ENCODE measurements at places on chromosomes 6 and 20.

DNA sequence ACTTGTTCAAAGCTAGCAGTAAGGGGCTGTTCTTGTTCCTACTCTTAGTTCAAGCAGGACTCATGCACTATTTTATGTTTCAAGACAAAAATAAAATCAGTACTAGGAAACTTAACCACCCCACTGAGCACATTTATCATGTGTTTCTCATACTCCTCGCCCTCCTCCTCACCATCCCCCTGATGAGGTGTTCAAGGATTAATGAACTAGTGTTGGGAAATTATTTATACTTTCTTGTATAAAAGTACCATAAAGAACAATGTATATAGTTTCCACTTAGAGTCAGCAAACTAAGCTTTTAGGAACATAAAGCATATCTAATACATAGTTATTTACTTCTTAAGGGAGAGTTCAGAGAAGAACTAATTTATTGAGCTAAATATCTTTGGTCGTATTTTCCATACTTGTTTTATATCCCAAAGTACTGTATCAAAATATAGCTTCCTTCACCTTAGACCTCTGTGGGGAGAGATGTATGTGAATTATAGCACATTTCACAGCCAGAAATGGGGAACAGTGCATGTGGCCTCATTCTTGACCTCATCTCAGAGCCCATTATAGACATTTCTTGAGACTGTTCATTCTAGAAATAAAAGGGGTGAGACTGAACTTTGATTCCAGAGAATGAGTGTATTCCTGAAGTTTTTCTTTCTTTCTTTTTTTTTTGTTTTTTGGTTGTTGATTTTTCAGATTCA is 326.5 kb upstream of the MAP3K7 start:
- no peak for DNase-seq

DNA sequence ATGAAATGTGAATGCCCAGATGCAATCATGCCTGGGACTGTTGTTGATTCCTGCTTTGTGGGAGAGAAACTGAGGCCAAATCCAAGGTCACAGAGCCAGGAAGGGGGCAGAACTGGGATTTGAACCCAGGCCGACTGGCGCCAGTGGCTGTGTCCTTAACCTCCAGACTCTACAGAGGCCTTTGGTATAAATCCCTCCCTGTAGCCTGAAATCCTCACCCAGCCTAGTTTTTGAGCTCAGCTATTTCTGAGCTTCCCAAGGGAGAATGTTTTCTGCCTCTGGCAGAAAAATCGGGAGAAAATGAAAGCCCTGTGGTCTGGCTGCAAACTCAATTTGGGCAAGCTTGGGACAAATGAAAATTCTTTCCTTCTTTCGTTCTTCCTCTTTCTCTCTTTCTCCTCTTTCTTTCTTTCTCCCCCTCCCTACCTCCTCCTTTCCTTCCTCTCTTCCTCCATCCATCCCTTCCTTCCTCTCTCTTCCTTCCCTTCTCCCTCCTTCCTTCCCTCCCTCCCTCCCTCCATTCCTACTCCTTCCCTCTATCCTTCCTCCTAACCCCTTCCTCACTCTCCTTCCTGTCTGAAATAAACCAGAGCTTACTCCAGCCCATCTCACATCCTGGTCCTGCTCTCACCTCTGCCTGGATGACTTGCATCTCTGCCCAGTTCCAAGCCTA is 34.9 kb downstream of the SNAI1 start:
- no peak for DNase-seq

DNA sequence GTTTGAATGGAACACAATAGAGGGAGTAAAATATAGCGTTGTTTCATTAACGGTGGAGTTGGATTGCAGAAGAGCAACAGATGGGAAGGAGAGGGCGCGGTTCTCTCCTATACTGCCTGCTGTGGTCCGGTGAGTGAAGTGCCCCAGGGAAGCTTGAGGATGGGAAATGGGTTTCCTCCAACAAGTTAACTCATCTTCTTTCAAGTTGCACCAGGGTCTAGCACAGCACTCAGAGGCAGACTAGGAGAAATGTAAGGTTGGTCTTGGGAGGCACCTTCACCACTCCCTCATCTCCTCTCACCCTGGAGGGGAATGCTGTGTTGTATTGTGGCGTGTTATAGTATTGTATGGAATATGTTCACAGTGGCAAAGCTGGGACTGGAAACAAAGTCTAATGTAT is 96.9 kb upstream of the SLC24A3 start:
- DNase-seq: no peak

DNA sequence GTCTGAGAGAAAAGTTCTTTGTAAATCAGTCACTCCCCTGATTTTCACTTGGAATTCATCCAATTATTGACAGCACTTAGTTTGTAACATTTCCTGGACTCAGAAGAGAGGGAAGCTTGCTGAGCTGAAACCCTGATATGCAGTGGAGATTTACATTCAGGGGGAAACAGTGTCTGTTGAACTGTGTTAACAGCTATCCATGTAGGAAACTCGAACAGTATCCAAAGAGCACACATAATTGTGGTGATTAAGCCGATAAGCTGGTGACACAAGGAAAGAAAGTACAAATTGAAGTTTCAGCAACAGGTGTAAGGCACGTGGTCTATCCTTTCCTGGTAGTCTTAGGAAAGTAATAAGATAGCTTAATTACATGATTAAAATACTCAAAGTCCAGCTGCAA is 78.1 kb upstream of the FLRT3 start:
- no peak for DNase-seq

- DNase-seq: no peak
These were observed 53.8 kb downstream of the ADGRG6 start for GRCh38 chr6:142355520-142356174.

DNA sequence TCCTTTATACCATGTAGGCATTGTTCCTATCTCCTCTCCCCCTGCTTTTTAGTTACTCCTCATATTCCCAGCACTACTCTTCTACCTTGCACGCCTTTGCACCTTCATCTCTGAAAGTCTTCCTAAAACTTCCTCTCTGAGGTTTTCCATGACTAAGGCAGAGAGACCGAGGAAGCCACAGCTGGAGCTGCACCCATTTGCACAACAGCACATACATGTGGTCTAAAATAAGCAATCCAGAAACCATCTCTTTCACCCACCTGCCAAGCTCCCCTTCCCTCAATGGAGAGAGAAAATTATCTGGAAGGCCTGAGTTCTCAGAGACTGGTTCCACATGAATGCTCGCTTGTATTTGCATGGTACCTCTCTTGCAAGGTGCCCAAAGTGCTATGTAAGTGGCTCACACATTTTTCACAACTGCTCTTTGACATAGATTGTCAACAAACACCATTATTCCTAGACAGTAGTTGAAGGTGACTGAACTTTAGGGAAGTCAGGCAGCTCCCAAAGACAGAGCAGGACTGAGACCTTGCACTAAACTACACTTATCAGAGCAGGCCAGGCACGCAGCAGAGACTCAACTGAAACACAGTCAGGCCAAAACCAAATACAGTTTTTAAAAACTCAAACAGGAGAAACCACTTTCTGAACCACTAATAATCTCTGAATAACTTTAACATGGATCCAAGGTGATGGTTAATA is 313.2 kb downstream of the TFAP2A start:
- DNase-seq: no peak

DNA sequence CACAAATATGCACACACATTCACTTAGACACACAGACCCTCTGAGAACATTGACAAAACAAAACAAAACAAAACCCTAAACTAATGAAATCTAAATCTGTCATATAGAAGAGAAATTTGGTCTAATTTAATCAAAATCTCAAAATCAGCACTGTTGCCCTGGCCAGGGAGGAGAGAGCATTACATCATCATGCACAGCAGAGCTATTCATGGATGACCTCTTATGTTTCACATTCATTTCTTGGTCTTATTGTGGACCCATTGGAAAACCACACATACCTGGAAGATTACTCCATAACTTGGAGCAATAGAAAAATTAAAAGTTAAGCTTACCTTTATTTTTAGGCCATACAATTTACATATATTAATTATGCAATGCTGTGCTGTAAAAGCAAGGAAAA is 1223.6 kb upstream of the GJE1 start:
- DNase-seq: no peak
